ENCODE measurements at places on chromosomes 1 and 21.

DNA sequence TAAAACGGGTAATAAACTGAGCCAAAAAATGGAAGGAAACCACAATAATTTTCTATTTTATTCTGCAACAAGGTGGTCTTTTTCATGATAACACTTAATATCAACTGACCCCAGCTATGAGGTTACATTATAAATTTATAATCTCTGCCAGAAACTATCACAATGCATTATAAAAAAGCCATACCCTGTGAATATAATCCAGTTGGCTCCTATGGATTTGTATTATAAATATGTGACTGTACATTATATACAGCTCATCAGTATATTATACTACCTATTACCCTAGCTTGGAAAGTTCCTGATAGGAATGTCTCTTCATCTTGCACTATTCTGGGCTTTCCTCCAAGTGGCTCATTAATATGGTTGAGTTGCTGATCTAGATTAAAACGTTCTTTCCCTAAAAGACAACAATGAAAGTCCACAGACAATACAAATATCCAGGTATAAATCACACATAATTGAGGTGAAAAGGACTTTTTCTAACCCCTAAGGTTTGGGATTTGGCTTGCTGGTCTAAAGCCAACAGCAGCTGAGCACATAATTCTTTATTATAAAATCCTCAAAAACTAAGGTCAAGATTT, 487.7 kb downstream of the TTLL7 start:
- H3K27ac ChIP-seq: no peak overlapping the region
- no peaks in the 10 kb centered on the region for H3K4me1 ChIP-seq
- DNase-seq: no peak

DNA sequence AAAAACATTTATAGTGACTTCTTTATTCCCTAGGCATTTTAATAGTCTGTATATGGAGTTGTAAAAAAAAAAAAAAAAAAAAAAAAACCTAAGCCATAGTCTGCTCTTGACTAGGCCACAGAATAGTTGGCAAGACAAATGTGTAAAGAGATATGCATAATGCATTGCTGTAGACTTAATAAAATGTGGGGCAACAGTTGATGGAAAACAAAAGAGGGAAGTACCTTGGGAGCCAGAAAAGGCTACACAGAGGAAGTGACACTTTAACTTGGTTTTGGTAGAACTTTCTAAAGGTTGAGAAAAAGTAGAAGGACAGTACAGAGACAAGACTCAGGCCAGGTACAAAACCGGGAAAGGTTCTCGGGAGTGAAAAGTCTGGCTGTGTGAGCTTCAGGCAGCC, 802.9 kb upstream of the ADAMTS5 start:
- no peaks in the 10 kb centered on the region for H3K4me1 ChIP-seq
- no peaks in the 10 kb centered on the region for H3K27me3 ChIP-seq
- H3K27ac ChIP-seq: no peak overlapping the region
- DNase-seq: no peak
- H3K36me3 ChIP-seq: no peaks in the 10 kb centered on the region
- H3K4me3 ChIP-seq: no peak overlapping the region

DNA sequence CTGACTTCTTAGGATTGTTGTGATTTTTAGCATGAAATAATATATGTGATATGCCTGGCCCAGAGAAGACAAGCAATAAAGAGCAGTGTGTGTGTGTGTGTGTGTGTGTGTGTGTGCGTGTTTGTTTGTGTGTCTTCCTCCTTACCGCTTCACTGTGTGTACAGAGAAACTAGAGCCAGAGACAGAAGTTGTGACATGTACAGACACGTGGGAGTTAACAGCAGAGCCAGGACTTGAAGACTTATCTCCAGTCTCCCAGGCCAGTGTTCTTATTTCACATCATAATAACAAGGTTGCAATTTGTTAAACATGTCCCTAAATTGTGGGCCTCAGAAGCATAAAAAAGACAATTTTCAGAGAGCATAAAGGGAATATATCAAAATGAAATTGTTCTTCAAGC, 192.0 kb upstream of the JUN start:
- DNase-seq: no peak
- no peaks in the 10 kb centered on the region for H3K36me3 ChIP-seq
- H3K4me3 ChIP-seq: no peak overlapping the region
- H3K27me3 ChIP-seq: no peaks in the 10 kb centered on the region
- 0 out of 2 replicates have a peak, but pooled peaks cover 2% of the 10 kb centered on the region for H3K4me1 ChIP-seq
- H3K27ac ChIP-seq: no peak overlapping the region

DNA sequence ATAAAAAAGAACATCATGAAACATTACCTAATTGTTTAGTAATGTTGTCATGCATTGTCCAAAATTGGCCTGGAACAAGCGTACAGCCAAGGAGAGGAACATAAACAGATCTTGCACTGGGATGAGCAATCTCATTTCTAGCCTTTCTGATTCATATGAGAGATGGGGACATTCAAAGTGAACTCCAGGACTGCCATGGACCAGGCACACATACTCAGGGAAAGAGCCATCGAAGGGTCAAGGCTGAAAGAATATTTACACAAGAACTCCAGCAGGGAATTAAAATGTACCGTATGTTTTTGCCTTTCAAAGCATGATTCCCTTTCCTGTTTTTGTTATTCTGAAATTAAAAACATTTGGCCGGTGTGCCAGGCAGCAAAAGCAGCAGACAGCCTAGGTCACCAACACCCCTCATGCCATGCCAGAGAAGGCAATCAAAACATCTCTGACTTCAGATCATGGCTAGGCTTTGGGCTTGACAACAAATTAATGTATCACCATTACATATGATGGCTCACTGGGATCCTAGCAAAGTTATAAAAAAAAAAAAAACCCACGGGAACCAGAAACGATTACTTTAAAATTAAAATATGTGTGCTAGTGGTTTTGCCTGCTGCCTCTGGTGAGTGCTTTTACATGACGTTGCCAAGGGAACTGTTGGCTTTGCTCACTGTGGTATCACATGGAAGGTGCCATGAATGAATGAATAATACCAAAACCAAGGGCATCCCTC, 159.8 kb downstream of the TGFBR3 start:
- H3K36me3 ChIP-seq: no peaks in the 10 kb centered on the region
- no peak overlapping the region for H3K27ac ChIP-seq
- H3K4me1 ChIP-seq: no peaks in the 10 kb centered on the region

- no peak for DNase-seq
- H3K36me3 ChIP-seq: no peaks in the 10 kb centered on the region
- H3K27me3 ChIP-seq: no peaks in the 10 kb centered on the region
These were observed 37.3 kb upstream of the PGD start for GRCh38 chr1:10361515-10361914.

- H3K36me3 ChIP-seq: no peaks in the 10 kb centered on the region
- peaks cover 11% of the 10 kb centered on the region for H3K4me1 ChIP-seq
- no peak for DNase-seq
- H3K27ac ChIP-seq: no peak overlapping the region
- H3K4me3 ChIP-seq: no peak overlapping the region
- no peaks in the 10 kb centered on the region for H3K27me3 ChIP-seq
These were observed 8.1 kb upstream of the SDHB start for GRCh38 chr1:17061892-17062291.

- no peaks in the 10 kb centered on the region for H3K4me1 ChIP-seq
- no peak overlapping the region for H3K27ac ChIP-seq
- H3K27me3 ChIP-seq: no peaks in the 10 kb centered on the region
- no peak for DNase-seq
- H3K36me3 ChIP-seq: no peaks in the 10 kb centered on the region
These were observed 44.3 kb upstream of the ADARB1 start for GRCh38 chr21:45029948-45030681.

DNA sequence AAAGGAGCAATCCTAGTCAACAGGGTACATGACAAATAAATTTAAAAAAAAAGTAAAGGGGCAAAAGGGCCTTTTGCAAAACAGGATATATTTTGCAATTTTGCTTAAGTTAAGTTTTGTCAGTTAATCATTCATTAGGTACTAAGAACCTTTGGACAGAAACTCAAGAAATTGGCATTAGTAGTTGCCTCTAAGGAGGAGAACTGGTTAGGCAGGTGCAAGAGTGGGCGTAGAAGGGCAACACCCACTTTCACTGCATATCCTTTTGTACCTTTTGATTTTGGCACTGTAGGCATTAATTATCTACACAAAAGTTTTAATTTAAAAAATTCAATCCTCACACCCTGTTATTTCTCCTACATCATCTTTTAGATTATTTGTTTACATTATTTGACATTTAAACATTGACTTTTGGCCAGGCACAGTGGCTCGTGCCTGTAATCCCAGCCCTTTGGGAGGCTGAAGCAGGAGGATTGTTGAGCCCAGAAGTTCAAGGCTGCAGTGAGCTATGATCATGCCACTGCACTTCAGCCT, 4.3 kb downstream of the DDAH1 start:
- no peaks in the 10 kb centered on the region for H3K27me3 ChIP-seq
- H3K36me3 ChIP-seq: no peaks in the 10 kb centered on the region
- no peak overlapping the region for H3K4me3 ChIP-seq
- H3K27ac ChIP-seq: no peak overlapping the region

DNA sequence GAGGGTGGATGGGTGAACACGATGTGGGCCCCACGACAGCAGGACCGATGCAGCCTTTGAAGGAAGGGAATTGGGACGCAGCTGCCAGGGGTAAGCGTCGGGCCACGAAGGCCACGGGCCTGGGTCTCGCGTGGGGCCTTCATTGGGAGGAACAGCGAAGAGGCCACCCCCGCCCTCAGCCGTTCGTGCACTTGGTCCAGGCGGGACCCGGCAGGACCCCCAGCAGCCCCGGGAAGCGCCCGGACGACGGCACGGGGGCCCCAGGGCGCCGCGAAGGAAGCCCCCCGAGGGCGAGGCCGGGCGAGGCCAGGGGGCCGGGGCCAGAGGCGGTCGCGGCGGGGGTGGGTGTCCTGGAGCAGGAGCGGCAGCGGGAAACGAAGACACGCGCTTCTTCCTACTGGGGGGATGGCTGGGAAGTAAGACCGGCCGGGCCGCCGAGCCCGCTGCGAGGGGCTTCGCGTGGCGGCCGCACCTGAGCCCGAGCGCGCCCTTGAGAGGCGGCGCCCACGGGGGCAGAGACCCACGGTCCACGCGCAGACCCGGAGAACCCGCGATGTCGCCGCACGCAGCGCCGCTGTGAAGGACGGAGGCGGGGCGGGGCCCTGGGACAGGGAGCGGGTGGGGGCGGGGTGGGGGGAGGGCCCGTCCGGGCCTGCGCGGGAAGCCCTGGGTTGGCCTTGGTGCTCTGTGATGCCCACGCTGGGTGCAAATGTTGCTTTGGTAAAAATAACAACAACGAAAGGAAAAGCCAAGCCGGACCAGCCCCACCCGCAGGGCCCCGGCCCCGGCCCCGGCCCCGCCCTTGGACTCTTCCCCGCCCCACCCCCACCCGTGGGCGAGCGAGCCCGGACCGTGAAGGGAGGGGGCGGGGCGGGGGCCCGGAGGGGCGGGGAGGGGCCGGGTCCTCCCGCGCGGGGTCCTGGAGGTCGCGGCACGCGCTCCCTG, 56.0 kb upstream of the ADARB1 start:
- H3K36me3 ChIP-seq: no peaks in the 10 kb centered on the region
- no peak overlapping the region for H3K4me3 ChIP-seq
- no peaks in the 10 kb centered on the region for H3K27me3 ChIP-seq
- no peak overlapping the region for H3K27ac ChIP-seq
- no peak for DNase-seq
- H3K4me1 ChIP-seq: peaks cover 12% of the 10 kb centered on the region

DNA sequence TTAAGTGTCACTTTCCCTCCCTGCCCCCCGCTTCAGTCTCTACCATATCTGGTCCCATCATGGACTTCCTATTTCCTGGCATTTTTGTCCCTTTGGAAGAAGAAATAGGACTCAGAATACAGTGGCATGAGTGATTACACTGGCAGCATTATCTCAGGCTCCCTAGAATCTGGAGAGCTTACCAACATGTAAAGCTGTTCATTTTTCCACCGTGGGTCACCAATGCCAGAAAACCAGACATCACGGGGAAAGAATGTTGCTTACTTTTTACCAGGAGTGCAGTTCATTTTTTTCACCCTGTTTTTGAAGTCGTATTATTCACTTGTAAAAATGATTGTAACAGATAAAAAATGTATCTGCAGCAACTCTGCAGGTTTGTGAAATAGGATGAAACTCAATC, 44.8 kb downstream of the BACH1 start:
- DNase-seq: no peak
- no peaks in the 10 kb centered on the region for H3K27me3 ChIP-seq
- H3K4me3 ChIP-seq: no peak overlapping the region
- no peak overlapping the region for H3K27ac ChIP-seq
- H3K36me3 ChIP-seq: peaks cover 4% of the 10 kb centered on the region
